ENCODE measurements at places on chromosomes 6 and 20.
A peak's percentile ranks its signal among the peaks of the same experiment; 100 is the strongest.

GRCh38 chr6:31243508-31243907, 28.4 kb downstream of the HLA-C start:
- H3K4me3 ChIP-seq, result no peak overlapping the region
- peaks cover 6% of the 10 kb centered on the region for H3K27me3 ChIP-seq
- H3K27ac ChIP-seq, result no peak overlapping the region
- no peak for DNase-seq

- no peak for DNase-seq
- no peaks in the 10 kb centered on the region for H3K4me1 ChIP-seq
- H3K27ac ChIP-seq, result no peak overlapping the region
Measured at GRCh38 chr6:90494067-90494780, 92.6 kb downstream of the MAP3K7 start.

- no peak overlapping the region for H3K4me3 ChIP-seq
- no peaks in the 10 kb centered on the region for H3K4me1 ChIP-seq
- no peak for DNase-seq
Measured at GRCh38 chr6:145898376-145898775, 65.8 kb downstream of the SHPRH start.

DNA sequence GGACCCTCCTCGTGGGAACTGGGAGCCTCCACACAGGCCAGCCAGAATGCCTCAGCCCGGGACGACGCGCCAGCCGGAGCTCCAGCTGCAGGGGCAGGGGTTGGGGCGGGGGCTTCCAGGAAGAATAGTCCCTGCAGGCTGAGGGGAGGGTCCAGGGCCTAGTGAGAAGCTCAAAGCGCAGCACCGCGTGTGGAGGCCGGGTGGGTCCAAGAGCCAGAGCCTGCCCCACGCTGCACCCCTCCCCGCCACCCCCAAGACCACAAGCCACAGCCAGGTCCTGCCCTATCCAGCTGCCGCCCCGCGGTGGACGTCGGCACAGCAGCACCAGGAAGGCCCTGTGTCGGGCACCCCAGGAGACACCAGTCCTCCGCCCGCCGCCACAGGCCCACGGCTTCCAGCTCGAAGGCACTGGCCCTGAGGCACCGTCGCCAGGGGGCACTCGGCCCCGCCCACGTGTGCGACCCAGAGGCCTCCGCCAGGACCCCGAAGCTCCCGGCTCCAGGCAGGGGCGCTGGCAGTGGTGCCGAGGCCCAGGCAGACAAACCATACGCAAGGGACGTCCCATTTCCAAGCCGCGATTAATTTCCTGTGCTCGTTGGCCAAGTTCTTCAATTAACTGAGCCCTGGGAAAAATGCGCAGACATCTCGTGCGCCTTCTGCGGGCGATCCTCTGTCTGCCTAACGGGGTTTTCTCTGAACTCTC, 19.5 kb downstream of the KCNQ2 start:
- no peaks in the 10 kb centered on the region for H3K4me1 ChIP-seq
- no peak overlapping the region for H3K4me3 ChIP-seq
- DNase-seq, result no peak
- no peaks in the 10 kb centered on the region for H3K27me3 ChIP-seq
- H3K27ac ChIP-seq, result no peak overlapping the region
- H3K36me3 ChIP-seq, result no peaks in the 10 kb centered on the region

- peaks cover 2% of the 10 kb centered on the region for H3K4me1 ChIP-seq
- no peaks in the 10 kb centered on the region for H3K36me3 ChIP-seq
- H3K4me3 ChIP-seq, result no peak overlapping the region
- no peak overlapping the region for H3K27ac ChIP-seq
Measured at GRCh38 chr6:151765444-151765886, 42.0 kb upstream of the ESR1 start.

- no peaks in the 10 kb centered on the region for H3K4me1 ChIP-seq
- DNase-seq, result no peak
- H3K27ac ChIP-seq, result no peak overlapping the region
- H3K4me3 ChIP-seq, result no peak overlapping the region
Measured at GRCh38 chr6:96460052-96460700, 61.4 kb upstream of the UFL1 start.

- peaks cover 57% of the 10 kb centered on the region for H3K4me1 ChIP-seq
- no peak overlapping the region for H3K4me3 ChIP-seq
- H3K27me3 ChIP-seq, result peaks cover 82% of the 10 kb centered on the region
- DNase-seq, result no peak
- no peaks in the 10 kb centered on the region for H3K36me3 ChIP-seq
Measured at GRCh38 chr6:1605893-1606779, 3.6 kb upstream of the FOXC1 start.

- H3K27ac ChIP-seq, result no peak overlapping the region
- no peak overlapping the region for H3K4me3 ChIP-seq
- DNase-seq, result no peak
- no peaks in the 10 kb centered on the region for H3K36me3 ChIP-seq
- H3K4me1 ChIP-seq, result peaks cover 6% of the 10 kb centered on the region
Measured at GRCh38 chr6:26003102-26003694, 40.6 kb downstream of the TRIM38 start.

DNA sequence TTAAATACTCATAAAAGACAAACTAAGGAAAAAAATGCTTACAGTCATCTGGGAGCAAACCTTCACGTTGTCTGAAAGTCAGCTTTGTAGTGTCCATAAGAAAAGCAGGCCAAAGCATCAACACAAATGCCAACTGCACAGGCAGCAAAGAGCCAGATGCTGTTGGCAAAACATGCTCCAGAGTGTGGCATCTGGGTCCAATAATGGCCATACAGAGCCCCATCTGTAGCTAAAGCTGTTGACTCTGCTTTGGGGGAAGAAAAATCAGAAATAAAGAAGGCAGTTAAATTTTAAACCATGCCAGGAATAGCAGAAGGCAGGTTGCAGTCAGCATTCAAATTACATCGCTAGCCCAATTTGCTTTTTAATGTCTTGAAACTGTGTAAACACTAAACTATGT, 776.3 kb downstream of the EYS start:
- no peaks in the 10 kb centered on the region for H3K36me3 ChIP-seq
- no peak for DNase-seq
- no peak overlapping the region for H3K27ac ChIP-seq
- no peak overlapping the region for H3K4me3 ChIP-seq

GRCh38 chr6:14596410-14596809, 478.8 kb downstream of the CD83 start:
- no peaks in the 10 kb centered on the region for H3K4me1 ChIP-seq
- H3K27me3 ChIP-seq, result no peaks in the 10 kb centered on the region
- DNase-seq, result no peak
- H3K27ac ChIP-seq, result no peak overlapping the region
- no peaks in the 10 kb centered on the region for H3K36me3 ChIP-seq

DNA sequence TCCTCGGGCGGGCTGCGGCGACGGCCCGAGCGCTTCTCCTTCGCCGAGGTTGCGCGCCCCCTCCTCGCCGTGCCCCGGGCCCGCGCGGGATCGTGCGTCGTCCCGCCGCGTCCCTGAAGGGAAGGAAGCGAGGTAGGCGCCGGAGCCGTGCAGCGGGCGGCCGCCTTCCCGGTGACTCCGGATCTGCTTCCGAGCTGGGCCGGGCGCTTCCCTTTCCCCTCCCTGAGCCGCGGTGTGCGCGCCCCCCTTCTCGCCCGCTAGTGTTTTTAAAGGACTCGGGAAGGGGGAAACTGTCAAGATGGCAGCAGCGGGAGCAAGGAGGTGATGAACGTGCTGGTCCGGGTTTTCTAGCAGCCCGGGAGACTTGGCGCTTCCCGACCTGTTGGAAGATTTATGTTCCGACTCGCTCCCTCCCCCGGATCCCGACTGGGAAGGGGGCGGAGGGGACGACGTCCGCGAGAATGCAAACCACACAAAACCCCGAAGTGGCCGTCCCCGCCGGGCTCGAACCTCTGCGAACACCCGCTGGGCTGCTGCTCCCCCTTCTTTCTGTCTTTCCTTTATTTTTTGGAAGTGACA, 744 bp upstream of the FOXO3 start:
- no peak for DNase-seq
- H3K4me3 ChIP-seq, result peak overlapping the region; percentile 96
- H3K27ac ChIP-seq, result peak overlapping the region; percentile 80

DNA sequence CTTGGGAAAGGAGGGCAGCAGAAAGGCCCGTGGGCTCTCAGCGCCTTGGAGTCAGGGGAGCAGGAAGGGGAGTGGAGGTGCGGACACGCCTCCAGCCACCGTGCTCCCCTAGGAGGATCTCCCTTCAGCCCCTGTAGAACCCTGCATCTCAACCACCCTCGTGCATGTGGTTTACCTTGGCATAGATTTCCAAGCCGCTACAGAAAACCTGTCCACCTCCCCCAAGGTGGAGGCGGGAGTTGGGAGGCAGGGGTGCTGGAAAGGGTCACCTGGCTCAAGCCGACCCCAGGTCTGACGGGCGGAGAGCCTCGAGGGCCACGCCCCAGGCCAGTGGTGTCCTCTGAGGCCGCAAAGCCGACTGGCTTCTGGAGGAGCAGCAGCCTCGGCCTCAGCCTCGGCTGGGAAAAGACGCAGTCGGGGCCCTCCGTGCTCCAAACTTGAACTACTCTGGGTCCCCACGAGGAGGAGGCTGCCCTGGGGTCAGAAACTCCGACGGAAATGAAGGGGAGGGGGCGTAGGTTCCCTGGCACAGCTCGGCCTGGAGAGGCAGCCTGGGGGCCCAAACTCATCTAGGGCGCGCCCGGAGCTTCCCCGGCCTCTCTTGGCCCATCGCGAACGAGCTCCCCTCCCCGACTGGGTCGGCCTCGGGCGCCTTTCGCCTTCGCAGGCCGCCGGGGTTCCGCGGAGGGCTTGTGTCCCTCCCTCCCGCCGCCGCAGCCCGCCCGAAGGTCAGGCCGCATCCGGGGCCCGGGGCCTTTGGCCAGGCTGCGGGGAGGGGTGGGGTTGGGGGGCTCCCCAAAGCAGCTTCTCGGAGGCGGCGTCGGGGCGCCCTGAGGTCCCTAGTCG, 6.3 kb upstream of the FOXF2 start:
- H3K4me1 ChIP-seq, result peaks cover 46% of the 10 kb centered on the region
- no peak overlapping the region for H3K4me3 ChIP-seq
- DNase-seq, result no peak

Measured in T-cell (primary cell).